ENCODE measurements at places on chromosomes 12 and 14. TPM values are rescaled to one million over a fixed set of nuclear protein-coding genes. Genes with fewer than 3 reads are reported as not detected.

GRCh38 chr12:47739979-47740378, 14.7 kb upstream of the ENDOU start:
- no peak for DNase-seq

Gene CD163
- 5.3 TPM for total RNA-seq

Gene IL22
- not detected for total RNA-seq

Gene HCAR1
- 0.17 TPM for total RNA-seq

Gene MGAT4C
- total RNA-seq = not detected
